ENCODE measurements at places on chromosomes 5 and 9. TPM values are rescaled to one million over a fixed set of nuclear protein-coding genes. Genes with fewer than 3 reads are reported as not detected.

Gene SEMA6A
- not detected for total RNA-seq

Gene ADAMTS12
- not detected for total RNA-seq

Gene BBLN
- 74.3 TPM for total RNA-seq

Gene ACER2
- total RNA-seq: 1.4 TPM

Gene TSSK1B
- total RNA-seq: not detected

Gene ZNF879
- total RNA-seq: 2.6 TPM

Gene HAPLN1
- not detected for total RNA-seq

Gene GPSM1
- 8.6 TPM for total RNA-seq

Gene CCL27
- 0.29 TPM for total RNA-seq

Gene SPINK5
- not detected for total RNA-seq

Gene NMUR2
- not detected for total RNA-seq

Gene UBE2QL1
- total RNA-seq: not detected

Gene IL9
- 9.9 TPM for total RNA-seq

Gene FGD3
- 37.8 TPM for total RNA-seq

Gene CKMT2
- not detected for total RNA-seq

Gene LRRC19
- total RNA-seq: not detected

Gene SHOC1
- total RNA-seq: not detected

Gene FAM151B
- total RNA-seq: 0.10 TPM

Gene OR1Q1
- total RNA-seq: not detected

Gene ENG
- total RNA-seq: 20.5 TPM

Gene CD74
- 265 TPM for total RNA-seq

Gene LHX3
- not detected for total RNA-seq

Gene WWC1
- 1.9 TPM for total RNA-seq

Gene PTCD2
- total RNA-seq: 13.8 TPM

Gene LARP1
- 343 TPM for total RNA-seq

Gene CER1
- total RNA-seq: not detected

Gene ANKRD31
- total RNA-seq: 0.50 TPM

Gene SPINK9
- not detected for total RNA-seq

Gene PTPRD
- 0.10 TPM for total RNA-seq

Gene IARS1
- 275 TPM for total RNA-seq

Gene NUTM2G
- total RNA-seq: not detected

Gene HEMGN
- 0.55 TPM for total RNA-seq

Gene TMEM174
- total RNA-seq: not detected

Gene TRPM6
- total RNA-seq: 0.02 TPM

Gene PLCXD3
- not detected for total RNA-seq

Gene GRIN1
- total RNA-seq: 0.06 TPM

Gene TTLL11
- total RNA-seq: 2.6 TPM

Gene REEP2
- 6.2 TPM for total RNA-seq

Gene FST
- not detected for total RNA-seq

Gene PTPN3
- 0.51 TPM for total RNA-seq

Gene ZNF883
- 0.99 TPM for total RNA-seq

Gene ZNF366
- total RNA-seq: not detected

Measured in activated CD8-positive, alpha-beta memory T cell treated with anti-CD3 and anti-CD28 coated beads for 36 hours (primary cell).